Posterior cingulate gyrus (tissue), 11 donors: ENCODE measurements at places on chromosomes 11 and 22.

DNA sequence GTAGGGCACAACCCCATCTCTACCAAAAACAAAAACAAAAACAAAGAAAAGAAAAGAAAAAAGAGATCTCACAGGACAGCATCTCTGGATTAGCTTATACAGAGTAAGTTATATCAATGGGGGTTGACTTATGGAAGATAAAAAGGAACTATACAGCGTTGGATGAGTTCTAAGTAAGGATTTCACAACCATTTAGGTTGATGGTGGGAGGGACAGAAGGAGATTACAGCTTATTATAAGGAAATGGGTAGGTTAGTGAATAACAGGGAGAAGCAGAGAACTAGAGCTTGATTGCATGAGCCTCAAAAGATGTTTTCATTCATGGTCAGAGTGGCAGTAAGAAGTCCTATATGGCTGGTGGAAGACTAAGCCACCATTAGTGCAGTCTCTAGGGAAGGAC lies 60.3 kb downstream of the CECR2 start:
- DNase-seq: no peak

GRCh38 chr22:27317971-27318428 lies 483.6 kb downstream of the MN1 start:
- no peak for DNase-seq

DNA sequence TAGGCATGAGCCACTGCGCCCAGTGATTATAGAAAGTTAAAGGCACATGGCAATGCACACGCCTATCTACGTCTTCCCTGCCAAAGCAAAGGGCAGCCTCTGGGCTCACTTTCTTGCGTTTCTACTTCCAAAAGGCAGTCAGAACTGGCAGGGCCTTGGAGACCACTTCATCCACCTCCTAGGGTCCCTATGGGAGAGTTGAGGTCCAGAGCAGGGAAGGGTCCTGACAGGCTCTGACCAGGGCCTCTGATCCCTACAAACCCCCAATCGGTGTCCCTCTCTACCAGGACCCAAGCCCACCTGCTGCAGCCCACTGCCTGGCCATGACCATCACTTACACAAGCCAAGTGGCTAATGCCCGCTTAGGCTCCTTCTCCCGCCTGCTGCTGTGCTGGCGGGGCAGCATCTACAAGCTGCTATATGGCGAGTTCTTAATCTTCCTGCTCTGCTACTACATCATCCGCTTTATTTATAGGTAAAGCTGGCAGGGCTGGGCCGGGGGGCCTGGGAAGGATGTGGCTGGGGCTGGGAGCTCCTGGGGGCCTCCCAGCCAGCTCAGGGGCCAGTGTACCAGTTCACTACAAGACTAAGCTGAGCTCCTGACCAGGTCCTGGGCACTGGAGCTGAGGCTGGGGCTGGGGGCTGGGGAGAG lies 1.5 kb downstream of the BEST1 start:
- DNase-seq: no peak

- DNase-seq: peak; percentile 44
These were observed 119.3 kb downstream of the KCNQ1 start for GRCh38 chr11:2564008-2564530.

GRCh38 chr11:72132646-72133045 lies 2.9 kb upstream of the FOLR3 start:
- DNase-seq: no peak

- DNase-seq: no peak
These were observed 809.1 kb downstream of the DLG2 start for GRCh38 chr11:84817998-84818397.

GRCh38 chr11:107496011-107496410 lies 38.4 kb upstream of the CWF19L2 start:
- DNase-seq: no peak

DNA sequence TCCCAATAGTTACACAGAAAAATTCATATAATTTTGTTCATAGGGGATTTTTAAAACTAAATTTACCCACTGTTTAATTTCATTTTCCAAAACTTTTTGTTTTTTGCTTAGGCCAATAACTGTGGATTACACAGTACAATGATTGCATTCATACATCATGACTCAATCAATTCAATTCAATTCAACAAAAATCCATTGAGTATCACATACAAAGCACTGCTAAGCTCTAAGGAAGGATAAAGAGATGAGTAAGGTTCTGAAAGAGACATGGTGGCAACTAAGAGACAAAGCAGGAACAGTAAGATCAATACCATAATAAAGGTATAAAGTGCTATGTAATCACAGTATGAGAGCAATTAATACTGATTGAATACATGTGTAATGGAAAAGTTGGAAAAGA lies 9.4 kb upstream of the LAYN start:
- DNase-seq: no peak

- no peak for DNase-seq
These were observed 114.0 kb downstream of the SIK3 start for GRCh38 chr11:116984186-116984585.

GRCh38 chr22:24432059-24432853 lies 4.9 kb downstream of the ADORA2A start:
- peak; percentile 75 for DNase-seq

GRCh38 chr22:20729194-20729593 lies 44.7 kb upstream of the SERPIND1 start:
- DNase-seq: no peak

- no peak for DNase-seq
These were observed 45.8 kb downstream of the ELFN2 start for GRCh38 chr22:37381489-37381888.

DNA sequence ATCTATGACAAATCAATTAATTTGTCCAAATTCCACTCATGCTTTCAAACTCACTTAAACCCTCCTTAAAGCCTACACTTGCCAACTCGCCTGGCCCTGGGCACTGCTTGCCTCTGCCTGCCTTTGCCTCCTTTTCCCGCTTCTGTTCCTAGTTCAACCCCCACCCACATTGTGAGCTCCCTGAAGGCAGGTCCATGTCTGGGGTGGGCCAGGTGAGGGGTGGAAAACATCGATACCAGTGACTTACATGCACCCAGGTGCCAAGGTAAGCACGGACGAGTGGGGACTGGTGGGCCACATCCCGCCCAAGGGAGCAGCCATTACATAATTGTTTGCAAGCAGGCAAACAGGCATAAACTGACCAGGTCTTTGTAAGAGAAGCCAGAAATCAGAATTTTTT lies 146.2 kb downstream of the ST3GAL4 start:
- no peak for DNase-seq

GRCh38 chr11:66155387-66156073 lies 85.5 kb downstream of the PACS1 start:
- no peak for DNase-seq

DNA sequence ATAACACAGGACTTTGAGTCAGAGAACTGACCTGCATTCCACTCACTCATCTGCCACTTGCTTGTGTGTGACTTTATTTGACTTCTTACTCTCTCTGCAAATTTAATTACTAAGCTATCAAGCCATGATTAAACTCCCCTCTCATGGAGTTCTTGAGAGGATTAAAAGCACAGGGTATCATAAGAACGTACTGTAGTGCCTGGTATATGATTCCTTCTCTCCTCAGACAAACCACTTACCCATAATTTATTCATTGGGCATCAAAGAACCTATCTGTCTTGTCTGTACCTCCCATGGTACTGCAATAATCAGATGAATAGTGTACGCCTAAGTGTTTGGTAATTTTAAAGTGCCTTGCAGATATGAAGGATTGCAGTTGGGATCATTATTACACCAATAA lies 130.6 kb upstream of the UBASH3B start:
- DNase-seq: no peak

- no peak for DNase-seq
These were observed 21.6 kb downstream of the GUCY1A2 start for GRCh38 chr11:106996691-106997090.

GRCh38 chr22:41800348-41801146 lies at the start of gene CCDC134:
CCDC134 (plus strand) TSS chr22:41800679; CDS start chr22:41808891, 8,212 bp downstream.
- DNase-seq: peak; percentile 97
